HT-29 (cell line): ENCODE measurements at places on chromosomes 4 and X.

GRCh38 chrX:56503941-56504673 is 59.3 kb upstream of the UBQLN2 start:
- no peak for DNase-seq

DNA sequence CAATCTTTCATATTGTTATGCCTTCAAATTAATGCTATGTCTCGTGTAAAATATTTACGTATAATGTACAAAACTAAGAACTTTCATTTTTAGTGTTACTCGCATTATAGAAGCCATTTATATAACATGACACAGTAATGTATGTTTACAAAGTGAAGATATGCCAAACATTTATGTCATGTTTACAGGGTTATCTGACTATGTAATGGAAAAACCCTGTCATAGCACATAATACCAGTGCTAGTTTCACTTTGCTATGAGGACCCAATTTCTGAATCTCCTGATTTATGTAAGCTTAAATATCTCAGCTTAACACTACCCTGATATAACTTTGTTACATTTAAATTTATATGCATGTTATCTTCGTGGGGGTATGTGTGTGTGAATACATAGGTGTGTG is 233.1 kb downstream of the FAT4 start:
- DNase-seq = no peak

DNA sequence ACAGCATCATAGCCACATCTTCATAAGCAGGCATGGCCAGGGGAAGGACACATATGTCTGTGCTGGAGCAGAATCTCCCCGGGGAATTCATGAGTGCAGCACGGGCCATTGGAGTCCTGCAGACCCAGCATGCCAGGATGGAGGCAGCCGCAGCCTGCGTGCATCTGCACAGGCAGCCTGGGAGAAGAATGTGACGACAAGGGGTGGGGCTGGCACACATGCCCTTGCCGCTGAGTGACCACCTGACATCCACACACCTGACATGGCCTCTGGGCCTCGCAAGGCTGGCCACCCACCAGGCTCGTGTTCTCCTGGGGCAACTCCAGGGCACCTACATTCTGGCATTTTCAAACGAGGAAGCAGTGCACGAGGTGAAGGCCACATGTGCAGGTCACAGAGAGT is 66.2 kb upstream of the AFAP1 start:
- DNase-seq = no peak

GRCh38 chrX:135324463-135324862 is 15.2 kb downstream of the ETDC start:
- DNase-seq = no peak

GRCh38 chrX:68114573-68115129 is 318.6 kb downstream of the OPHN1 start:
- no peak for DNase-seq
